PC-3 (cell line): ENCODE measurements at places on chromosomes 5 and 9. TPM values are rescaled to one million over a fixed set of nuclear protein-coding genes. Genes with fewer than 3 reads are reported as not detected.

DNA sequence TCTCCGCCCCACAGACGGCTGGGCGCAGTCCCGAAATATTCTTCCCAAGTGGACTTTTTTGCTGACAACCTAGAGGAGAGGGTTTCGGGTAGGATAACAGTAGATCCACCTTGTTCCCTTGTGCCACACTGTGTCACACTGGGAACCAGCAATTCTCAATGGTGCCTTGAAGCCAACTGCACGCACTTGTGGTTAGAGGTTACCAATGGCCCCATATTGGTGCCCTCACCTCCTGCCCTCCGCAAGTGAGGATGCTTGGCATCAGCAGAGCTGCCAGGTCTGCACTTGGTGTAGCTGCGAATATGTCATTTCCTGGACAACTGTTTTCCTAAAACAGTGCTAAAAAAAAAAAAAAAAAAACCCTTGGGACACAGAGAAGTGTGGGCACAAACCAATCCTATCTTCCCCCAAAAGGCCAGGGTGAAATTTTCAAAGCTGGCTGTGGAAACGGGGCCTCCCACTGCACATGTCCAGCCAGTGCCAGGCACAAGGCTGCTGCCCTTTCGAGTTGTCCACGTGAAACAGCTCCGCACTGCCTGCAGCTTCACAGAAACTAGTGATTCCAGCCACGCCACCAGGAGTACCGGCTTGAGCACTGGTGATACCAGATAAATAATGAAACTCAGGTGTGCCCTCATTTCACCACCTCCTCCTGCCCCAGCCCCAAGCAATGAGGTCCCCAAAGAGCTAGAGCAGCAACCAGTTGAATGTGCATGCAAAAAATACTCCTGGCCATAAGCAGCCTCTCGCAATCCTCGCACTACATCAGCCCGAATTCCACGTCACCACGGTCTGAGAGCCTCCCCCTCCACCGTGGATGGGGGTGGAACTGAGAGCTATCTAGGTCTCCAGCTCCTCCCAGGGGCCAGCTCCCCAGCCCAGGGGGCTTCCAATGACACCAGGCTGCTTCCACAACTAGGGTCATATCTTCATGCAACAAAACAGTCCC is 51.2 kb downstream of the USP20 start:
- H3K36me3 ChIP-seq: peaks cover 3% of the 10 kb centered on the region; the same call in 1 of the 2 replicates
- no peak for DNase-seq
- peaks cover 24% of the 10 kb centered on the region for H3K4me1 ChIP-seq
- peak overlapping the region; percentile 57 for H3K4me3 ChIP-seq

- no peaks in the 10 kb centered on the region for H3K36me3 ChIP-seq
- H3K4me3 ChIP-seq: no peak overlapping the region
- no peak for DNase-seq
- H3K4me1 ChIP-seq: no peaks in the 10 kb centered on the region
- no peaks in the 10 kb centered on the region for H3K27me3 ChIP-seq
These were observed 20.1 kb upstream of the TBC1D9B start for GRCh38 chr5:179927824-179928223.

DNA sequence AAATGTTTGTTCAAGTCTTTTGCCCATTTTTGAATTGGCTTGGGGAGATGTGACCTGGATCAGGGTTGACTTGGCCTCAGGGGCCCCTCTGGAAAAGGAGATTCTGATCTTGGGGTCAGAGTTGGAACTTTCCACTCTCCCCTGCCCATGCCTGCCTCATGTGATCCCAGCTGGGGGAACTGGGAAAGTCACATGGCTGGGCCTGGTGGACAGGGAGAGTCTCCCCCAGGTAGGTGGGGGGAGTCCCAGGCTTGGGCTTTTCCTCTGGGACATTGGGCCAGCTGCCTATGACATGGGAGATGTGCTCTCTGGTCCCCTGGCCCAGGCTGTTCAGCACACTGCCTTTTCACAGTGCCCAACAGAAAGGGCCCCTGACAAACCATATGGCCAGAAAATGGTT is 60.7 kb downstream of the NDST1 start:
- H3K27me3 ChIP-seq: no peaks in the 10 kb centered on the region

DNA sequence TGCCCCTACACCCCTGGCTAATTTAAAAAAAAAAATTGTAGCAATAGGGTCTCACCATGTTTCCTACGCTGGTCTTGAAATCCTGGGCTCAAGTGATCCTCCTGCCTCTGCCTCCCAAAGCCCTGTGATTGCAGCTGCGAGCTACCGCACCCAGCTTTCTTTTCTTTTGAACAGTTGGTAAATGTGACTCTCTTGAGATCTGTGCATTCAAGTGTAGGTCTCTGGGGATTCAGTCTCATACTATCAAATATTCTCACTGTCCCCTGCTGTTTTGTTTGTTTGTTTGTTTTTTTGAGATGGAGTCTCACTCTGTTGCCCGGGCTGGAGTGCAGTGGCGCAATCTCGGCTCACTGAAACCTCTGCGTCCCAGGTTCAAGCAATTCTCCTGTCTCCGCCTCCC is 42.3 kb upstream of the CXXC5 start:
- peaks cover under 1% of the 10 kb centered on the region; the same call in 1 of the 2 replicates for H3K4me1 ChIP-seq
- peaks cover 17% of the 10 kb centered on the region for H3K36me3 ChIP-seq
- no peaks in the 10 kb centered on the region for H3K27me3 ChIP-seq
- H3K4me3 ChIP-seq: no peak overlapping the region
- H3K27ac ChIP-seq: no peak overlapping the region

- H3K4me1 ChIP-seq: no peaks in the 10 kb centered on the region
- H3K36me3 ChIP-seq: no peaks in the 10 kb centered on the region
- H3K27ac ChIP-seq: no peak overlapping the region
These were observed 78.1 kb downstream of the ADAMTS2 start for GRCh38 chr5:179267071-179267670.

DNA sequence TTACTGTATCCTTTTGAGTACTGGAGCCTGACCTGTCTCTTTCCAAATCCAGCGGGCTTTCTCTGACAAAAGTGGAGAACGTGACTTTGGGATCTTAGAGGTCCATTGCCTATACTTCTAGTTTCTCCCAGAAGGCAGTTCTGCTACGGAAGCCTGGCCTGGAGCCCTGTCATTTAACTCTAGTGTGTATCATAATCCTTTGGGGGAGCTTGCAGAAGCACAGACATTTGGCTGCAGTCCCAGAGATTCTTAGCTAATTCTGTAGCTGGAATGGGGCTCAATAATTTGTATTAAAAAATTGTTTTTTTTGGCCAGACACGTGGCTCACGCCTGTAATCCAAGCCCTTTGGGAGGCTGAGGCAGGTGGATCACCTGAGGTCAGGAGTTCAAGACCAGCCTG is 3.0 kb downstream of the HARS2 start:
- no peak overlapping the region for H3K27ac ChIP-seq
- DNase-seq: no peak
- peaks cover 30% of the 10 kb centered on the region for H3K36me3 ChIP-seq
- no peak overlapping the region for H3K4me3 ChIP-seq
- H3K4me1 ChIP-seq: peaks cover 7% of the 10 kb centered on the region; the same call in 1 of the 2 replicates
- H3K27me3 ChIP-seq: no peaks in the 10 kb centered on the region

DNA sequence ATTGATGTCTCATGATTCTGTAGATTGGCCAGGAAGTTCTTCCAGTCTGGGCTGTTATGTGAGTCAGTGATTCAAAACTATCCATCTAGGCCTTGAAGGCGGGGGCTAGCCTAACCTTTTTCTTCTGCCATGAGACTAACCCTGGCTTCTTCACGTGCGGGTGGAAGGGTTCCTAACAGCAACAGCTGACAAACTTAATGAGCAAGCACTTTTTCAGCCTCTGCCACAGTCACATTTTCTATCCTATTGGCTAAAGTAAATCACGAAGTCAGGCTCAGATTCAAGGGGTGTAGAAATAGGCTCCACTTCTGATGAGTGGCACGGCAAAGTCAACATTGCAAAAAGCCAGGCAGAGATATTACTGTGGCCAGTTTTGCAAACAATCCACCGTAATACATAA is 68.4 kb downstream of the STK32A start:
- peak; percentile 59 for DNase-seq
- H3K27me3 ChIP-seq: no peaks in the 10 kb centered on the region
- peak overlapping the region; percentile 47; the same call in 1 of the 2 replicates for H3K4me3 ChIP-seq
- no peaks in the 10 kb centered on the region for H3K36me3 ChIP-seq
- H3K27ac ChIP-seq: peak overlapping the region; percentile 94
- H3K4me1 ChIP-seq: peaks cover 27% of the 10 kb centered on the region

DNA sequence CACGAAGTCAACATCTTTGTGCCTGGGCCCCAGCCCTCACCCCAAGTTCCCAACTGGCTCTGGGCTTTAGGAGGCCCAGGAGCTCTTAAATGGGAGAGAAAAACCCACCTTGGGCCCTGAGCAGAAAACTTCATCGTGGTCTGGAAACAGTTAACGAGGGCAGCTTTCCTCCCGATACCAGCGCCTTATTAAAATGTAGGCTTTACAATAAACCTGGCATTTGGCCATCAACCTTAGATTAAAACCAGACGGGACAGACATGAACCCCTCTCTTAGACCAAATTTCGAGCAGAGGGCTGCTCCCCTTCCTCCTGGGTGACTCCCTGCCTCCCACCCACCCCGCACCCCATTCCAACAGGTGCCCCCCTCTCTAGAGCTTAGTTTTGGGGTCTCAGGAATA is 39.4 kb downstream of the PRRX2 start:
- H3K36me3 ChIP-seq: no peaks in the 10 kb centered on the region
- H3K4me3 ChIP-seq: no peak overlapping the region
- no peaks in the 10 kb centered on the region for H3K27me3 ChIP-seq
- peaks cover 7% of the 10 kb centered on the region; the same call in 1 of the 2 replicates for H3K4me1 ChIP-seq

DNA sequence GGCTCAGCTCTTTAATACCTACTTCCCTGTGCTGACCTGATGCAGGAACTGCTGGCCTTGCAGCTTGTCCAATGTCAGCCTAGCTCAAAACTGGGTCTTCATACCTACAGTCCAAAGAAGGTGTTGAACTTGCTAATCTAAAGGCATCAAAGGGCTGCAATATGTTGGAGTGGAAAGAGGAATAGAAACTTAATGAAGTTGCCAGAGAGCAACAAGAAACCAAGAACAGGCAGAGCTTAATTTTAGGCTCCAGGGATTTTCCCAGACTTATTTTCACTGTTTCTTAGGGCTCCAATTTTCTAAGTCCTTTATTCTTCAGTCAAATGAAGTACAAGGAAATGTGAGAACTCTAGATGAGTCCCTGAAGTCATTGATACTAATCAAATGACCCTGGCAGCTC is 17.6 kb upstream of the ERCC6L2 start:
- H3K27ac ChIP-seq: no peak overlapping the region
- no peak for DNase-seq
- H3K27me3 ChIP-seq: no peaks in the 10 kb centered on the region
- H3K4me3 ChIP-seq: no peak overlapping the region

- no peak overlapping the region for H3K4me3 ChIP-seq
- no peaks in the 10 kb centered on the region for H3K36me3 ChIP-seq
- no peak overlapping the region for H3K27ac ChIP-seq
- H3K4me1 ChIP-seq: no peaks in the 10 kb centered on the region
- no peak for DNase-seq
These were observed 16.1 kb downstream of the PDLIM4 start for GRCh38 chr5:132273631-132274030.

- H3K27me3 ChIP-seq: no peaks in the 10 kb centered on the region
- peaks cover 47% of the 10 kb centered on the region for H3K4me1 ChIP-seq
- DNase-seq: peak; percentile 92
- peak overlapping the region; percentile 54 for H3K27ac ChIP-seq
These were observed 107.9 kb downstream of the NDUFAF2 start for GRCh38 chr5:61052882-61053281.

DNA sequence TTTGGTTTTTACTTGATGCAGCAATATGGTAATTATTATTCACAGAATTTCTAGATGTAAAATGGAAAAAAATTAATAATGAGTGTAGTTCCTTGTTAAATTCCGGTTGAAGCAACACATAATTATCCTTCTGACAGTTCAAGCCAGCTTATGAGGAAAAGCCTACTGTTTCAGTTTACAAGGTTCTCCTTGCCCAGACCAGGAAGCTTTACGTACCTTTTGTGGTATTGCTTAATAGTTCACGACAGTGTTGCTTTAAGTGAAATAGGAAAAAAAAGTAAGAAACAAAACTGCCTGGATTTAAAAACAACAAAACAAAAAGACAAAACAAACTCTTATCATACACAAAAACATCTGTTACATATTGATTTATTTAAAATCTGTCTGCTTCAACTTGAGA is 547.3 kb upstream of the C9orf72 start:
- 0 out of 2 replicates have a peak, but pooled peaks cover 5% of the 10 kb centered on the region for H3K27me3 ChIP-seq
- H3K27ac ChIP-seq: no peak overlapping the region
- no peak for DNase-seq
- H3K4me1 ChIP-seq: no peaks in the 10 kb centered on the region
- no peak overlapping the region for H3K4me3 ChIP-seq

The PCDHA5 gene
- total RNA-seq: 1.3 and 1.5 TPM in 2 replicates

The SEC16A gene
- total RNA-seq: 28.3 and 33.5 TPM in 2 replicates

The MYMK gene
- not detected in 2 replicates for total RNA-seq
